Activated B cell treated with CpG ODN at 0.5 μM for 24 hours (primary cell): ENCODE measurements at places on chromosomes 2 and 18.

GRCh38 chr18:63648241-63648640 is 4.2 kb upstream of the SERPINB4 start:
- no peak for DNase-seq

- DNase-seq: no peak
Observed at GRCh38 chr2:98928242-98928641, 7.8 kb downstream of the CRACDL start.

DNA sequence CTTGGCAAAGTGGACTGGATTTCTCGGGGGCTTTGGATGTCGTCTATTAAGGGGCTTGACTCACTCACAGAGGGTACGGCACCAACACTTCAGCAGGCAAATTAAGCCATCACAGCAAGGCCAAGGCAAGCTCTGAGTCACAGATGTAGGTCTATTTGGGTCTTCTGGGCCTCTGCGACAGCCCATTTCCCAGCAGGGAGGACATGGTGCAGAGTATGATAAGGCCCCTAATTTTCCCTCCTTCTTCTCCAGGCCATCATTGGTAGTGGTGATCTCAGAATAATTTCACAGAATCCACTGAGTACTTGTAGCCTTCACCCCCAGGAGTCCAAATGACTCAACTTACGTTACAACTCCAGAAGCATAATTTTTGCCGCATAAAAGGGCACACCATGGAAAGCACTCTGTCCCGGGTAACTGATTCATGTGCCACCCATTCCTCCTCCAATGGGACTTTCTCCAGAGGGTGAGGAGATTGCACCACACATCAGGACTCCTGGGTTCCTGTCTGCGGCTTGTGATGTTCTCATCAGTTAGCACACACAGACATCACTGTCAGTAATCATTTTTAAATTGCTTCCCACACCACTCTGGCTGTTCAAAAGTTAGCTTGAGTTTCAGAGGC is 164.9 kb downstream of the TXNL1 start:
- no peak for DNase-seq

DNA sequence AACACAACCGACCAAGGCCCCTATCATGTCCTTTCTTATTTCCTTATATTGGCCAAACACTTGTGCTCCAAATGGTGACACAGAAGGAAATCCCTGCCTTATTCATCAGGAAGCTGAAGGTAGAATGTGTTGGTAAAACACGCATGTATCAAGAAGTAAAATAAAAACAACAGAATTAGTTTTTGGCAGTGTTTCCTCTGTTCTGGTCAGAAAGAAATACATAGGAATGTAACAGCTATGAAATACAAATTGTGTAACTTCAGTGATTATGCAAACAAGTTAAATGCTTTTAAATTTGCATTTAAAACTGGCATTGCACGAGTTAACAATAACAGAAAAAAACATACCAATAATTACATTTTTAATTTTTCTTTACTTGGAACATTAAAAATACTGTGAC is 19.3 kb downstream of the ST6GAL2 start:
- DNase-seq: no peak

DNA sequence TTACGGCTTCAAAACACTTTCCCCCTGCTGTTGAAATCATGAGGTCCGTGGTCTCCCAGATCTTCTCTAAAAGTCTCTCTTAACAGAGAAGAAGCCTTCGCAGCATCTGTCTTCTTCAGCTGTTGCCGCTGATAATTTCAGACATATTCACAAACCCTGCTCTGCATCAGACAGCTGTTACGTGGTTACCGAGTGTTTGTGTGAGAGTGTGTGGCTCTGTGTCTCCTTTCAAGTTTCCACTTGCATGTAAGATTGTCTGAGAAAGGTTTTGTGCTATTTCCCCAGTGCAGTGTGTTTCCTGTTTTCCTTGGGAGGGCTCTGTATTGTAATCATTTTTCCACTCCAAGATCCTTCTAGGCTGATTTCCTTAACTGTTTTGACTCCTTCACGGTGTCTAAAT is 32.8 kb downstream of the MAIP1 start:
- DNase-seq: no peak

DNA sequence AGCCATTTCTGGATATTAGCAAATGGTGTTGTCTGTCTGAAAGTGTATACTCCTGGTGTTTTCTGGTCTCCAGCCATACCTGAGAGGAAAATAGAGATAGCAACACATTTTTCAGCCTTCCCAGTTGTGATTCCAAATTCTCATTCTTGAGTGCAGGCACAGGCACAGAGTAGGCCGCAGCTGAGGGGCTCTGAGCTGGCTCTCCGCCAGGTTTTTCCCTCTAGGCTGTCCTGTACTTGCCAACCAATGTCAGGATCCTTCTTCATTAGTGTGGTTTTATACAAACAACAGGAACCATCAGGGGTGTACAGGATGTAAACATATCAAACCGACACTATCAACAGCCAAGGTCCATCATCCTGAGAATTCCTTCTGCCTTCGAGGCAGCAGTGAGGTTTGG is 1733.6 kb upstream of the CELF4 start:
- DNase-seq: no peak
